Suppressor macrophage treated with lipopolysaccharide for 4 hours (primary cell): ENCODE measurements at places on chromosomes 2 and 18.

DNA sequence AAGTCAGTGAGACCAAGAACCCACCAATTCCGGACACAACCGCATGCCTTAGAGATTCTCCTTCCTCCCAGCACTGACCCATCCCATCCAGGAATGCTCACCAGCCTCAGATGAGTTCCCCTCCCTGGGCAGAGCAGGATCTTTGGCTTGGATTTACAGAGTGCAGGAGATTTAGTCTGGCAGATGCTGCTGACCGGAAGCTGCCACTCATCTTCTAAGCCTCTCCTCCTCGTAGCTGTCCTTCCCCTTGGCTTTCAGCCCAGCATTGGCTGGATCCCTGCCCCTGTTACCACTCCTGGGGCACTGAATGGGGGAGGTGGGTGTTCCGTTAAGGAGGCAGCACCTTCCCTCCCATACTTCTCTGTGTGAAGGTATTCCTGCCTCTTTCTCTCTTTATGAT lies 53.2 kb downstream of the VWA3B start:
- DNase-seq = no peak

DNA sequence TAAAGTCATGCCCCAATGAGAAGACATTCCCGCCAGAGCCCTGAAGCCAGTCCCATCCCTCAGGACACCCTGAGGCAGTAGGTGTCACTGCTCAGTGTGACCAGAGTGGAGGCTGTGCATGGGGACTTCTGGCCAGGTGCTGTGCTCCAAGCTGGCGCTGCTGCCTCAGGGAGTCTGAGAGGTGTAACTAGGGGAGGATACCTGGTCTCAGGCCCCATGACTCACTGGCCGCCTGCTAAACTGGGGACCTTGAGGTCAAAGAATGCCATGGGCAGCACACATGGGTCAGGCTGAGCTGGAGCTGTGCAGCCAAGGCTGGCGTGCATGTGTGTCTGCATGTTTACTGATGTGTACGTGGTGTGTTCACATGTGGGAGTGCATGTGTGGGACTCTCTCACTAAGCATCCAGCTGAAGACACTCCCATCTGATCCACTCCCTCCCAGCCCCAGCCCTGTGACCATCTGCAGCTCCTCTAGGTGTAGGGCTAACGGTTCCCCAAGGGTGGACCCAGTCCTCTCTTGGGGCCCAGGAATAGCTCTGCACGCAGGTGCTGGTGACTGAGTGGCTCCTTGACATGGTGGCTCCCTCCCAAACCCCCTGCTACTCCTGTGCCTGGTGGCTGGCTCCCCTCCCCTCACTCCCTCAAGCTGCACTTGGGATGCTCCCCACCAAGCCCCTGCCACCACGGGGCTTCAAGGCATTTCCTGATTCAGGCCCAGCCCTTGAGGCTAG lies 16.5 kb downstream of the HS6ST1 start:
- no peak for DNase-seq

DNA sequence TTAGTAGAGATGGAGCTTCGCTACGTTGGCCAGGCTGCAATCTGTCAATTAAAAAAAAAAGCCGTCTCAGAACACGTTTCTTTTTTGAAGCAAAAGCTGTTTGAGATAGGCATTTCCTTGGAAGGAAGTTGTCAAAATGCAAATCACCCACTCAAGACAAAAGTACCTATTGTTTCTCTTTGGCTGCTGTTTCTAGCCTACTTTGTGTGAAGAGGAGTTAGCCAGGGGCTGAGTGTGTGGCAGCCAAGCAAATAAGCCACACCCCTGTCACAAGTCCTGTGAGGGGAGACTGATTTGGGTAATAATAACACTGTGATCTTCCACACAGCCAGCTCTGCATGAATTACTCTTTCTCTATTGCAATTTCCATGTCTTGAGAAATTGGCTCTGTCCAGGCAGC lies 47.4 kb upstream of the CDCA7 start:
- no peak for DNase-seq

DNA sequence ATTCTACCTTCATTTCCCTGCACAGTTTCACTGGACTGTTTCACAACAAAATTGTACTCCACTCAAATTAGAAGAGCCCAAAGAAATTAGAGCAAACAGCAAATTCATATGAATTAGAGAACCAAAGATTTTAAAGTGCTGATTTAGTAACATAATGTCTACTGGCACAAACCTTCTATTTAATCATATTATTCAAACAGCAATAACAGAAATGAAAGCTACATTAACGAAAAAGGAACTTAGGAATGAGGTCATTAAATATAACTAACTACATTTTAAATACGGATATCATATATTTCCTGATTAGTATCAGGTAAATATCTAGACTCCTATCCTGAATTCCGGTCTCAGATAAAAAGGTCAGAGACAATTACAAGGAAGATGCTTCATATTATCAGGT lies 5.1 kb downstream of the C18orf32 start:
- DNase-seq = peak; percentile 37

- DNase-seq = peak; percentile 86
These were observed 166.9 kb upstream of the KLF7 start for GRCh38 chr2:207332480-207333212.
